Effector CD4-positive, alpha-beta T cell (primary cell): ENCODE measurements at places on chromosomes 6 and 20.
A peak's percentile ranks its signal among the peaks of the same experiment; 100 is the strongest.

- DNase-seq: no peak
These were observed 13.8 kb downstream of the SPINT4 start for GRCh38 chr20:45735988-45736387.

DNA sequence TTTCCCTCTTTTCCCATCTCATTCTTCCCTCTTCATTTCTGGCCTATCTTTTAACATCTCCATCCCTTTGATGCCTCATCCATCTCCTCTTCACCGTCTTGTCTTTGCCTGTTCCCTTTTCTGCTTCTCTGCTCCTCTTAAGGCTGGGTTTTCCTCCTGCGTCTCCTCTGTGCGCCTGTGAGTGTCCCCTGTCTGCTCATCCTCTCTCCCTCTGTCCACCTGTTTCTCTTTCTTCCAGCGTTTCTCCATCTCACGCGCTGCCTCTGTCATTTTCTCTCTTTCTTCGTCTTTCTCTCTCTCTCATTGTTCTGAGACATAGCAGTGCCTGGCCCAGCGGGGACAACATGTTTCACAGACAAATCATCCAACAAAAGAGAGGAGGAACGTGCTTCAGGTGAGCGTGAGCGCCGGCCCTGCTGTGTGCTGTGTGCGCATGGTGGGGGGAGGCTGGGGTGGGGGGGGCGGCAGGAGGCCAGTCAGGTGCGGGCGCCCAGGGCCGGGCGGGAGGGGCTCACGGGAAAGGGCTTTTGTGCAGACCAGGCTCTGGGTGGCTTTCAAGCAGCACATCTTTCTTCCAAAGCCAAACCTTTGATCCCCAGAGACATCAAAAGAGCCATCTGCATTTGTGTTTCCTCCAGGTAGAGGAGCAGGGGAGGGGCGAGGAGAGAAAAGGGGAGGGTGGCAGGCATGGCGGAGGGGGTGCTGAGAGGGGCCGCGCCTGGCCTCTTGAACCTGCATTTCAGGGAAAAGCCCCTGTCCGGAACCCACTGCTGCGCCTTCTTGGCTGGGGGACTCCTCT lies 121.3 kb downstream of the VEGFA start:
- no peak for DNase-seq

GRCh38 chr20:3796477-3797225 lies 541 bp downstream of the CDC25B start:
- no peak for DNase-seq

DNA sequence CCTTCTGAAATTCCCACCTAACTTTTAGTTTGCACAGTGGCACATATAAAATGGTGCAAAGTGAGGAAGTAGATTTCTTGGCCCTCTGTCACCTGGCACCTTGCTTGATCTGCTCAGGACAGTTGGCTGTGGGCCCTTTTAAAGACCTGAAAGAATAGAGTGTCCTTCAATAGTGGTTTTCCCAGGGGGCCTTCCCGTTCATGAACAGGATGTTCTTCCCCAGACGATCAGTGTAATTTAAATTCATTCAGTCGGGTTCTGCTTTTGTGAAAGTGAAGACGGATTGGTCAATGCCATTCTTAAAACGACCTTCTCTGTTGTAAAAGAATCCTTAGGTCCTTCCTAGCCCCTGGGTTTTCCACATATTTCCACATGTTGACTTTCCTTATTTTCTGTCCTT lies 178.5 kb downstream of the SASH1 start:
- no peak for DNase-seq

- DNase-seq: no peak
These were observed 582.8 kb upstream of the ADGRB3 start for GRCh38 chr6:68052234-68052633.

DNA sequence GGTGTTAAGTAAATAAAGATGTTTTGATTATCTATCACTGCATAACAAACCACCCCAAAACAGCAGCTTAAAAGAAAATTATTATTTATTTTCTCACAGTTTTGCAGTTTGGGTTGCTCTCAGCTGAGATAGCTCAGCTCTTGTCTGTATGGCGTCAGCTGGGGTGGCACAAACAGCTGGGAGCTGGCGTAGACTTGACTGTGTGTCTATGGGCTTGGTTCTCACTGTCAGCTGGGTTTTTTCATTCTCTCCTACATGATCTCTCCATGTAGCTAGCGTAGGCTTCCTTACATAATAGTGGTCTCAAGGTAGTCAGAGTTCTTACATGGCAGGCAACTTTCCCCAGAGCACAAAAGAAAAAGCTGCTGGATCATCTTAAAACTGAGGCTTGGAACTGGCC lies 6.5 kb upstream of the TMEM74B start:
- DNase-seq: no peak

DNA sequence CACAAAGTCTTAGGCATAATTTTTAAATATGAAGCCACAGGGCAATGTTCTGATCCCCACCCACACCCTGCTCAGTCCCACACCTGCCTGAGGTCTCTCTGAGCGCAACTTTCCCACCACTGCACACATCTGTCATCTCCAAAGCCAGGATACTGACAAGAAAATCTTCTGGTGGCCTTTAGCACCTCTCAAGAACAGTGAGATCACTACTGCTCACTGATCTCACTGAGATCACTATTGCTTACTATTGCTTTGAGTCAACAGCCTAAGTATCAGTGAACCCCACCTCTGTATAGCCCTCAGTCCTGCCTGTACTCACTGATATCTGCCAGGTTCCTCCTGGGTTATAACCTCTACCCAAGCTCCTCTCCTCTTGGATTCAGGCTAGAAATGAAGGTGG lies 6.4 kb downstream of the TNFRSF21 start:
- no peak for DNase-seq

- no peak for DNase-seq
These were observed 29.4 kb upstream of the RPS6KA2 start for GRCh38 chr6:166656230-166657151.

GRCh38 chr20:14924433-14924832 lies 587.0 kb upstream of the FLRT3 start:
- no peak for DNase-seq

DNA sequence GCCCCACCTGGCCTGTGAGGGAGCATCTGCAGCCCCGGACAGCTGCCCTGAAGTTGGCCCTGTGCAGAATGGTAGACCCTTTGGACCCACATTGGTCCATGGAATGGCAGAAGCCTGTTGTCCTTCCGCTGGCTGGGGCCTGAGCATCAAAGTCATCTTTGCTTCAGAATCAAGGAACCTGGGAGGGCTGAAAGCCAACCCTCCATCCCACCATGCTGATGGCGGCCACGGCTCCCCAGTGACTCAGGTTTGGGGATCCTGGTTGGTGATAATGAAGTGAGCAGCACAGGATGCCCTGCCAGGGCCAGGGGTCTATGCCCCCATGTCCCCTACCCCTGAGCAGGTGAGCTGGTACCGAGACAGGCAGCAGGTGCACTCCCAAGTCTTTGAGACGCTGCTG lies 52.8 kb downstream of the YTHDF1 start:
- no peak for DNase-seq

- DNase-seq: no peak
These were observed 48.6 kb upstream of the PKHD1 start for GRCh38 chr6:52136055-52136454.

GRCh38 chr20:10611357-10611756 lies 62.4 kb downstream of the JAG1 start:
- DNase-seq: no peak

DNA sequence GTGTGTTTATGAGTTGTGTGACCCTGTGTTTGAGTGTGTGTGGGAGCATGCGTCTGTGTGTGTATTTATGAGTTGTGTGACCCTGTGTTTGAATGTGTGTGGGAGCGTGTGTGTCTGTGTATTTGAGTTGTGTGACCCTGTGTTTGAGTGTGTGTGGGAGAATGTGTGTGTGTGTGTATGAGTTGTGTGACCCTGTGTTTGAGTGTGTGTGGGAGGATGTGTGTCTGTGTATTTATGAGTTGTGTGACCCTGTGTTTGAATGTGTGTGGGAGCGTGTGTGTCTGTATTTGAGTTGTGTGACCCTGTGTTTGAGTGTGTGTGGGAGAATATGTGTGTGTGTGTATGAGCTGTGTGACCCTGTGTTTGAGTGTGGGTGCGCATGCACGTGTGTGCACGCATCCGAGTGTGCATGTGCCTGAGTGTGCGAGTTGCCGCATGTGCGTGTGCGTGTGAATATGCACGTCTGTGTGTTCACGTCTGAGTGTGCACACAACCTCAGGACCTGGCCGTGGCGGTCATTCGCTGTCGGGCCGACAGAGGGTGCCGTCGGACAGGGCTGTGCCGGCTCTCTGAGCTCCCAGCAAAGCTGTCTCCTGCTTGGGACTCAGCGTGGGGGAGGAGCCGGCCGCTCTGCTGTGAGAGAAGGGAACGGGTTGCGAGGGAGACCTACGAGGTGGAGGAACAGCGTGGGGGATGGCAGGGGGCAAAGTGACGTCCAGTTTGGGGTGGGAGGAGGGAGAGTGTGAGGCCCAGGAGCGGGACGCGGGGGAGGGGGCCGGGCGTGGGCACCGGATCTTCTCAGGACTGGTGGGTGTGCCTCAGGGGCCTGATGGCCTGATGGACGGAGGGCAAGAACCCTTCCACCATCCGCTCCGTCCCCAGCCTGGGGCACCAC lies 19.7 kb downstream of the SLC17A9 start:
- peak; percentile 79 for DNase-seq

DNA sequence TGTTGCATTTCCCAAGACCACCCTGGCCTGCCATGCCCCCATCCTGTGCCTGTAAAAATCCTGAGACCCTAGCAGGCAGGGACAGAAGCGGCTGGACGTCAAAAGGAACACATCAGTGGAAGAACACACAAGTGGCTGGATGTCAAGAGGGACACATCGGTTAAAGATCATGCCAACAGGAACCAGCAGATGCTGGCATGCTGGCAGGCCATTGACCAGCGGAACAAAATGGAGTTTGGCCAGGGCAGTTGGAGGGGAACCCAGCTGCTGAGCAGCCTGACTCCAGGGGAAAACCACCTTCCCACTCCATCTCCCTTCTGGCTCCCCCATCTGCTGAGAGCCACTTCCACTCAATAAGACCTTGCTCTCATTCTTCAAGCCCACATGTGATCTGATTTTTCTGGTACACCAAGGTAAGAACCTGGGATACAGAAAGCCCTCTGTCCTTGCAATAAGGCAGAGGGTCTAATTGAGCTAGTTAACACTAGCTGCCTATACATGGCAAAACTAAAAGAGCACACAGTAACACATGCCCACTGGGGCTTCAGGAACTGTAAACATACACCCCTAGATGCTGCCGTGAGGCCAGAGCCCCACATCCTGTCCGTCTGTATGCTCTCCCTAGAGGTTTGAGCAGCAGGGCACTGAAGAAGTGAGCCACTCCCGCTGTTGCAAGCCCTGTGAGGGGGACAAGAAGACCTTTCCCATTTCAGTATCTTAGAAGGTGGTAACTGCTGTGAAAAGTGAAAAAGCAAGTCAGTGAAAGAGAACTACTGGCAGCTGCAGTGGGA lies 4.2 kb upstream of the TSBP1 start:
- DNase-seq: no peak

DNA sequence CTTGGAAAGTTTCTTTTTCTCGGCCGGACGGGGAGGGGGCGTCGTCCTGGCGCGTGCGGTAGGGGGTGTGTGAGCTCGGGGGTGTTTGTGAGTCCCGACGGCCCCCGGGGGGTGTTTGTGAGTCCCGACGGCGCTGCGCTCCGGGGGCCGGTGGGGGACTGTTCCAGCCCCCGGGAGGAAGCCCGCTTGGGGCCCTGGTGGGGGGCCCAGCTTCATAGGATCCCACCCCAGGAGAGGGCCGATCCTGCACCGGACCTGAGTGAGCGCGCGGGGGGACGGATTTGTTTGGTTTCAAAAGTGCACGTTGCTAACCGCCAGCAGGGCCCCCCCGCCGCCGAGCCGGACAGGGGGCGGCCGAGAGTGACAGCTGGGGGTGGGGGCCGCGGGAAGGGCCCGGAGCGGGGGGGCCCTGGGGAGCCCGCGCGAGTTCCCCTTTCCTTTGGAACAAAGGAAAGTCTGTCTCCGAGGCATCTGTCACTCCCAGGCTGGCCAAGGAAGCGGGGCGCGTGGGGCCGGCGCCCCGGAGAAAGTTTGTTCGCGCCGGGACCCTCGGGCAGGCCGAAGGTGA lies 485 bp downstream of the TGIF2 start:
- DNase-seq: peak; percentile 18

- no peak for DNase-seq
These were observed 201.8 kb downstream of the SASH1 start for GRCh38 chr6:148544421-148544820.

DNA sequence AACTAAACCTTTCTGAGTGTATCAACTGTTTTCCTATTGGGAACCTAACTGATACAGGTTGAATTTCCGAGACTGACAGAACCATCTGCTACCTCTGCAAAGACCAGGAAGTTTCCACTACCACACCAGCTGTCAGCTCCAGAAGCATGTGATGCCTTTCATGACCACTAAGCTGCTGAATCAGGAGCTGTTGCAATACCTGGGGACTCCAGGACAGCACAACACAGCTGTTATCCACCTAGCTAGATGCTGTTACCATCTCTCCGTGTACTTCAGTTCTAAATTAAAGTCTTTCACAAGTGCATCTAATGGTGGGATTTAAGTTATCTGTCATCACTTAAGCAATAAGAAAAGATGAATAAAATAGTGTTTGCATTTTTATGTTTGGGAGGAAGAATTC lies 158.2 kb upstream of the IMPG1 start:
- DNase-seq: no peak

- no peak for DNase-seq
These were observed 37.1 kb downstream of the TNFAIP3 start for GRCh38 chr6:137903933-137904821.

GRCh38 chr20:57509665-57510237 lies 15.2 kb downstream of the CTCFL start:
- no peak for DNase-seq

DNA sequence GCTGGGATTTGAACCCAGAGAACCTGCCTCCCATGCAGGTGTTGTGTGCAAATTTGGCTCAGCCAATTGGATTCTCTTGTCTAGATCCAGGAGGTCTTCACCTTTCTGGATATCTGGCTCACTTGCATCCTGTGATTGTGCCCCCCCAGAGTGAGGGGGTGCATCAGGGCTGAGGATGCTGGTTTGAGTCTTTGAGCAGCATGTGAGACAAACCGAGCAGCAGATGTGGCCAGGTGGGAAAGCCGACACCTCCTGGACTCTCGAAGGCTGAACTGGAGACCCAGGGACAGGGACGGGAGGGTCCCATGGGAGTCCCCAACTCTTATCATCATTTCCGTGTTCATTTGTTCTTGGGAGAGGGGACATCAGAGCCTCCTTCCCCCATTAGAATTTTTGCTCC lies 30.6 kb upstream of the SULF2 start:
- no peak for DNase-seq

DNA sequence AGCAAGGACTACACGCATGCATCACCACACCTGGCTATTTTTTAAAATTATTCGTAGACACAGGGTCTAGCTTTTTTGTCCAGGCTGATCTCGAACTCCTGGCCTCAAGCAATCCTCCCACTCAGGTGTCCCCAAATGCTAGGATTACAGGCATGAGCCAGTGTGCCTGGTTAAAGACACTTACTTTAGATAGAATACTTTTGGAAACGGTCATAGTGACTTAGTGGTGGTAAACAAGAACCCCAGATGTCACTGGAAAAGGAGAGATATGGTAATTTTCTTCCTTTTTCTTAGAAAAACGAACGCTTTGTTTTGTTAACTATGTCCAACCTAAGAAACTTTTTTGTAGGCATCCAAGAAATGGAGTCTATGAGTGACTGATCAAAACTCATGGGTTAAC lies 137.3 kb downstream of the TFAP2B start:
- no peak for DNase-seq

GRCh38 chr20:46699651-46700359 lies 9.6 kb upstream of the SLC2A10 start:
- no peak for DNase-seq
